ENCODE measurements at places on chromosomes 5 and 9. TPM values are rescaled to one million over a fixed set of nuclear protein-coding genes. Genes with fewer than 3 reads are reported as not detected.

DNA sequence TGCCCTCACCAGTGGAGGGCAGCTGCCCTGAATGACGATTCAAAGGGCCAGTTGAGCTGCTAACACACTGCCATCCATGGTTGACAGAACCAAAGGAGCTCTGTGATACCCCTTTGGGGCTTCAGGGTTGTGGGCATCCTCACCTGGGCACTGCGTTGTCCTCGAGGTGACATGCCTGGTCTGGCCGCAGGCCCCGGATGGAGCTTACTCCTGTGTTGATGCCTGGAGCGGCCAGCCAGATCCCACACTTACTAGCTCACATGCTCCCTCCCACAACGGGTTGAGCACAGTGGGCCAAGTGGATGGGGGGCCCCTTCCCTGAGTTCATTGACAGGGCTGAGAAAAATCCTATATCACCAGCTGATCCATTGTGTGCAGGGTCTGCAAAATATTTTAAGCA is 898.9 kb downstream of the TAF11L14 start:
- no peak for DNase-seq

DNA sequence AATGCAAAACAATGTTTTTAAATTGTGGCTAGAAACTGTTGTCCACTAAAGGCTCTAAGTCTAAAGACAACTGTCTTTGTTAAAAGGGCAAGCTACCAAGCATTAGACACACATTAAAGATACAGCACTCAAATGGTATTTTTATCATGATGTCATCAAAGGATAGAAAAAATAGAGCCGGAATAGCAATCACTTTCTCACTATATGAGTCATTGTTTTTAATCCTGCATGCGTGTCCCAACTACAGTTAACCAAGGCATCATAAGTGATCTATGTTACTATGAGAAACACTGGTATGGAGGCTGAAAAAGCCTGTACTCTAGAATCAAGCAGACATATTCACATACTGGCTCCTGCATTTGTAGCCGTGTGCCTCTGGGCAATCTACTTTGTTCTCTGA is 1.9 kb upstream of the PJA2 start:
- no peak for DNase-seq

DNA sequence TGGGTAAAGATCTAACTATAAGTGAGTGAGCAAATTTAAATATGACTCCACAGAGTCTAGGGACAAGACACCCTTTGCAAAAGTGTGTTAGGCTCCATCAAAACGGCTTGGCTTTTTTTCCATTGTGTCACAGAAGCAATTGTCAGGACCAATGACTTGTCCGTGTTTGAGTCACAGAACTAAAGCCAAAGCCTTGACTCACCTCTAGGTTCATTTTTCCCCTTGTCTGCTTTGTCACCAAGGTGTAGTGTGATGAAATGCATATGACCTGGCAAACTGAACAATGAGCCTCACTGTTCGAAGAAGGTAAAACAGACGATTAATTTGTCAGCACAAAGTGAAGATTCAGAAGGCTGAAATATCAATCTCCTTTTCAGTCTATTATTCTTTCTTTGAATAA is 331.0 kb downstream of the GLIS3 start:
- no peak for DNase-seq

GRCh38 chr5:26415987-26416779 is 622.2 kb downstream of the CDH9 start:
- DNase-seq: no peak

DNA sequence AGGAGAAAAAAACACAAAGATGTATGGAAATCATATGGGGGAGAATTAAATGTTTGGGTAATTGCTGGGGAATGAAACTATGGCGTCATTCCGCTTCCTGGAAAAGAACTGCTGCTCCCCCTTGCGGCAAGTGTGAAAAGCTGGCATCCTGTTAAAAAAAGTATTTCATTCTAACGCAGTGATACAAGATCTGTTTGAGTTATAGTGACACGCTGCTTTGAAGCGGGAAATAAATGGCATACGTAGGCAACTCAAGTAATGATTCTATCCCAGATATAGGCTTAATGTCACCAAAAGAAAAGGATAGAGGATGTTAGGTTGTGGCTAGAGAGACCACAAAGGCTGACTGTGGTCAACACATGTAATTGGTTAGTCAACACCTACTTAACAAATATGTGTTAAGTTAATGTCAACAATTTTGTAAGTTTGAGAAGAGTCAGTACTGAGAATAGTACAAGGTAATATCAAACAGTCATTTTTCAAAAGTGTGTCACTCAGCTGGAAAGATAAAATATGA is 70.2 kb upstream of the ALDH1A1 start:
- DNase-seq: no peak

GRCh38 chr9:89903141-89903475 is 298.3 kb downstream of the GADD45G start:
- DNase-seq: no peak

DNA sequence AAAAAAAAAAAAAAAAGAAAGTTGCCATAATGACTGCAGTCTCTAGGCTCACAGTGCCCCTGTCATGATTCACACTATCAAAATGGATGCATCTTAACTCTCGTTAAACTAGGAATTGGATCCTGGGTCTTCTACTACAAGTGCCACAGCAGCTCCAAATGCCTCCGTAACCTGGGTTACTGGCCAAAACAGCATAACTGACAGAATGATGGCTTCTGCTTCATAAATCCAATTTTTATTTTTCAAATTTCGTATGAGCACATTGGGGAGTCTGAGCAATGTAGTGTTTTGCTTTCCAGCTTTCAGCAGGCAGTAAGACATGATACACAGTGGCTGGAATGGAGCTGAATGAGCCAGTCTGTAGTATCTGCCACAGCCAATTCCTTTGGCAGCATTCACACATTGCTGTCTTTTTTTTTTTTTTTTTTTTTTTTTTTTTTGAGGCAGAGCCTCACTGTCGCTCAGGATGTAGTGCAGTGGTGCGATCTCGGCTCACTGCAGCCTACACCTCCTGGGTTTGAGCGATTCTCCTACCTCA is 36.0 kb upstream of the NPM1 start:
- DNase-seq: no peak

GRCh38 chr9:128072144-128073021 is 4.4 kb downstream of the SLC25A25 start:
- DNase-seq: peak; percentile 64

DNA sequence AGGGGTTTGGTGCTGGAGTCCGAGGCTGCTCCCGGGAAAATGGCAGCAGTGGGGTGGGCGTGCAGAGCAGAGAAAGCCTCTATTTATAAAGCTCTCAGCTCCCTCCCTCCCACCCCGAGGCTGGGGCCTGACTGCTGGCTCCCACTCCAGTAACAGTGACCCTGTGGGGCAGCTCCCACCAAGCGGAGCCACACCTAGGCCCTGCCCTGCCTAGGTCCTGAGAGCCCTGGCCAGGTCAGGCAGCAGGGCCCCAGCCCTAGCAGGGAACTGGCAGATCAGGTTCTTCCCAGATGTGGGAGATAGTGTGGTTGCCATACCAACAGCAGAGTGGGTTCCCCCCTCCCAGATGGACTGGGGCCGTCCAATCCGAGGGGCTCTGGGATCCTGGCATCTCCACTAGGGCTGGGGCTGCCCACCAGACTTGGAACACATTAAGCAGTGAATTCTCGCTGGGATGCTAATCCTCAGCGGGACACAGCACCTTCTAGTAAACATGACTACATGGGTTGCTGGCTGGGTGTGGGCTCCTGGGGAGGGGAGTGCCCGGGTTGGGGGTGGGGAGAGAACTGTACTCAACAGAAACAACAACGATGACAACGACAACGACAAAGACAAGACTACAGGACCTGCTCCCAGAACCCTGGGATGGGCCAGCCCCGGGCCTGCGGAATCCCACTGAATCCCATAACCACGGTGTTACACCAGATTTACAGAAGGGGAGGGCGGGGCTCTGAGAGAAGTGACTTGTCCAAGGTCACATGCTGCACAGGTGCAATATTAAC is 1.5 kb downstream of the SH3GLB2 start:
- DNase-seq: peak; percentile 72

DNA sequence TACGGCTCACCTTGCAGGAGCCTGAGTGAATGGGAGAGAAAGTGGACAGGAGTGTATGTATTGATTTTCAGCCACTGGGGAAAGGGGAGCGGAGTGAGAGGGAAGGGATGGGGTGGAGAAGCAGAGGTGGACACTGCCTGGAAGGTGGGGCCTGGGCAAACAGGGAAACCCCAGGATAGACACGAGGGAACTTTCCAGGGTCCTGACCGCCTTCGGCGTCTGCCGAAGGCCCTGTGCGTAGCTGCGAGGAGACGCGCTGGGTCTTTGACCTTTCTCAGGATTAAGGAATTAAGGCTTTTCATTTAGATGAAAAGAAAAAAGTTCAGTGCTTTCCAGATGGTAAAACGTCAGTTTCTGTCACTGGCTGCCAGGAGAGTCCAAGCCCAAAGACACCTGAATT is 134.6 kb upstream of the RAPGEF1 start:
- DNase-seq: no peak

GRCh38 chr5:35373249-35373648 is 143.0 kb upstream of the PRLR start:
- DNase-seq: no peak

- DNase-seq: no peak
These were observed 212.7 kb downstream of the DCP2 start for GRCh38 chr5:113189291-113189690.

GRCh38 chr9:105193560-105193959 is 50.9 kb upstream of the SLC44A1 start:
- no peak for DNase-seq

GRCh38 chr9:21144603-21145002 is 3.0 kb upstream of the IFNW1 start:
- DNase-seq: no peak

DNA sequence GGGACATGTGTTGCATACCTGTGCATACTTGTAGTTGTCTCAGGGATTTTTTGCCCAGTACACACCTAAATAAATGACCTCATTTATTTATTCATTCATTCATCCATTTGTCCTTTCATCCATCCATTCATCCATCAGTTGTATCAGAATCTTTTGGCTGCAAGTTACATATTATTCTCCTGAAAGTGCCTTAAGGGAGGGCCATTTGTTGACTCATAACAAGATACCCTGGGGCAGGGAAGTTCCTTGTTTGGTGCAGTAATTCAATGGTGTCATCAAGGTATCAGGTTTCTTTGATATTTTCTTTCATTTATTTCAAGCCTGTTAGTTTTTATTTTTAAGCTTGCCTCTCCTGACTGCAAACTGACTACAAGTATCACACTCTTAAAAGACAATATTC is 597.9 kb upstream of the TLE4 start:
- no peak for DNase-seq

- no peak for DNase-seq
These were observed 185.0 kb downstream of the ZNF608 start for GRCh38 chr5:124561451-124561850.

- no peak for DNase-seq
These were observed 44.4 kb upstream of the ROR2 start for GRCh38 chr9:91994422-91994821.

- no peak for DNase-seq
These were observed 87.8 kb downstream of the NTNG2 start for GRCh38 chr9:132249690-132250089.

DNA sequence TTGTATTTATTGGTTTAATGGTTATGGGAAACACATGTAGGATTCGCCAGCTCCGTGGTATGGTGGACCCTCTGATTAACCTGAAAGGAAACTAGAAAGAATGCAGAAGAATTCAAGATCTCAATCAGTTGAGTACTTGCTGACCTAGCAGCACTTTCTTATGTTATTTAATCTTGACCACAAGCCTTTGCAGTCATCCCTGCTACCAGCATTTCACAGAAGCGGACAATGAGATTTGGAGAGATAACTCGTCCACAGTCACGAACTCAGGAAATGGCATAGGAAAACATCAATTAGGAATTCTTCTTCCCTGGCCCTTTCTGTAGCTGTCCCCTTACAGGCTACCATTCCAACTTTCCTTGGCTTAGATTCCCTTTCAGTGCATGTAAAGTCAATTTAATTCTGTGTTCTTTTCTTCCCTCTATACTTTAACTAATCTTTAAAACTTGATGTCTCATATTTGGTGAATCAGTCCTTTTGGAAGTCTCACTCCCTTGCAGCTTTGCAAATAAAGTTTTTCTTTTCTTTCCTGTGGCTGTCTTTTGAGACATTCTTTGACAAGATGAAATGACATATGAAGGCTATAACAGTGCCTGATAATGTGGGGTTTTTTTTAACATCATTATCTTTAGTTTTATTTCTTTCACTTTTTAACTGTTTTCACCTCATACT is 1.3 kb upstream of the SLC44A1 start:
- DNase-seq: no peak

DNA sequence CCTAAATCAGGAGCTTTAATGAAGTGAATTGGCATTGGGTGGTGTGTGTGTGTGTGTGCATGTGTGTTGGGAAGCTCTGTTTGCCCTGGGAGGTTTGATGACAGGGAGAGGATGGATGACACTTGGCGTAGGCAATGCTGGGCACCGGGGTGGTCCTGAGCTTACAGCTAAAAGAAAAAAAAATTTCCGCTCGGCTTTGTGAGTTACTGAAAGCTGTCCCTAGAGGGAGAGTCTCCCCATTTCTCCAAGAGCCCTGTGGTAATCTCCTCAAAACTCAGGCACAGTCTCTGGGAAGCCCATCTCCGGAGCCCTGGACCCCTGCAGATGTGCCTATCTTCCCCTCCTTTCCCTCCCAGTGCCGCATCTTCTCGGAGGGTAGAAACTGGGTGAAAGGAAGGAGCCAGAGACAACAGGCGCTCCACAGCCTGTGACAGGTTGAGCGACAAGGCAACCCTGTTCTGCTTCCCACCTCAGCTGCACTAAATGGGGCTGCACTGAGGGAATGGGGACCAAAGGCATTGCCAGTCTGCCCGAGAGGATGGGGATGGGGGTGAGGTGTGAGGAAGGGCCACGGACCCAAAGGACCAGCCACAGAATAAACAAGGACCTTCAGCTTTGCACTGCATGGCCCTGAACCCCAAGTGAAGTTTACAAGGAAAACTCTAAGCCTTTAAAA is 35.8 kb upstream of the TIFAB start:
- no peak for DNase-seq

DNA sequence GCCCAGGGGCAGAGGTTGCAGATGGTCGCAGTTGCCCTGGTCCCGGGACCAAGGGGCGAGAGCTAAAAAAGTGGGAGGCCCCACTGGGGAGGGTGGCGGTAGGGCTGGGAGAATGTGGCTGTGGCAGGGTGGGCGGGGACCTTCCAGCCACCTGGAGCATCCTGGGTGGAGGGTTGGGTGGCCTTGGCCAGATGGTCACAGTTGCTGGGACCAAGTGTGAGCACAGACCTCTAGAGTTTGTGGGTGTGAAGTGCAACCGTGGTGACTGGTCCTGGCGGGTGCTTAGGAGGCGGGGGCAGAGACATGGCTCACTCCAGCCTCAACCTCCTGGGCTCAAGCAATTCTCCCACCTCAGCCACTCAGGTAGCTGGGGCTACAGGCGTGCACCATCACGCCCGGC is 5.7 kb upstream of the TRAF2 start:
- DNase-seq: no peak

- DNase-seq: no peak
These were observed 29.3 kb downstream of the PPIC start for GRCh38 chr5:123007182-123007581.

GRCh38 chr5:120368923-120369715 is 95.0 kb upstream of the PRR16 start:
- peak; percentile 90 for DNase-seq

ADGRD2 gene
- not detected for total RNA-seq

KIF27 gene
- 3.0 TPM for total RNA-seq

PHYHD1 gene
- 46.2 TPM for total RNA-seq

ELAVL2 gene
- not detected for total RNA-seq

SOHLH1 gene
- not detected for total RNA-seq

SAXO1 gene
- 0.38 TPM for total RNA-seq

TMEM203 gene
- total RNA-seq: 13.8 TPM

EIF4E1B gene
- not detected for total RNA-seq

Measured in pancreas (tissue), 10 donors.